Fibroblast of skin of right quadriceps (primary cell): ENCODE measurements at places on chromosomes 7 and 10.
A peak's percentile ranks its signal among the peaks of the same experiment; 100 is the strongest.

DNA sequence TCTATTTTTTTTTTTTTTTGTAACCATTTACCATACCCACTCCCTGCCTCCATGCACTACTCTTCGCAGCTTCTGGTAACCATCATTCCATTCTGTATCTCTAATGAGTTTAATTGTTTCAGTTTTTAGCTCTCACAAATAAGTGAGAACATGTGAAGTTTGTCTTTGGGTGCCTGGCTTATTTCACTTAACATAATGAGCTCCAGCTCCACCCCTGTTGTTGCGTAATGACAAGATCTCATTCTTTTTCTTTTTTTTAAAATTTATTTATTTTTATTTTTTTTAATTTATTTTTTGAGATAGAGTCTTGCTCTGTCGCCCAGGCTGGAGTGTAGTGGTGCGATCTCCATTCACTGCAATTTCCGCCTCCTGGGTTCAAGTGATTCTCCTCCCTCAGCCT lies 142.3 kb upstream of the PCLO start:
- no peak for DNase-seq

GRCh38 chr10:97319671-97320479 lies 804 bp downstream of the FRAT1 start:
- no peak for DNase-seq

GRCh38 chr7:138158739-138159528 lies 82.7 kb downstream of the AKR1D1 start:
- DNase-seq: no peak

- peak; percentile 86 for DNase-seq
Measured at GRCh38 chr7:93015101-93015778, 102.5 kb downstream of the SAMD9 start.

GRCh38 chr7:4689151-4689550 lies 7.1 kb downstream of the FOXK1 start:
- DNase-seq: no peak

DNA sequence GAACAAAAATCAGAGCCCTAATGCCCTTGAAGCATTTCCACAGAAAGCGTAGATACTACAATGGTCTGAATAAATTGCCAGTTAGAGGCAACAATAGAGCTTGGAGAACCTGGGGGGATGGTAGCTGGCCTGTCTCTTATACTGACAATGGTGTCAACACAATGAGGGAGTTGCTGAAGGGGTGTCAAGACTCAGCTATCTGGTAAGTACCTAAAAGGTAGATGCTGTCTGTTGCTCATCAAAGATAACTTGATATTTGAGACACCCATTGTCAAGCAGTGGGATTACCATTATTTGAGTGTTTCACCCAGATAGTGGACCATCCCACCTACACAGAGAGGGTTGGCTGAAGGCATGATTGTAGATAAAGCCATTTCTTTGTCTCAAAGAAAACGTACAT lies 72.8 kb downstream of the PDE1C start:
- DNase-seq: no peak

DNA sequence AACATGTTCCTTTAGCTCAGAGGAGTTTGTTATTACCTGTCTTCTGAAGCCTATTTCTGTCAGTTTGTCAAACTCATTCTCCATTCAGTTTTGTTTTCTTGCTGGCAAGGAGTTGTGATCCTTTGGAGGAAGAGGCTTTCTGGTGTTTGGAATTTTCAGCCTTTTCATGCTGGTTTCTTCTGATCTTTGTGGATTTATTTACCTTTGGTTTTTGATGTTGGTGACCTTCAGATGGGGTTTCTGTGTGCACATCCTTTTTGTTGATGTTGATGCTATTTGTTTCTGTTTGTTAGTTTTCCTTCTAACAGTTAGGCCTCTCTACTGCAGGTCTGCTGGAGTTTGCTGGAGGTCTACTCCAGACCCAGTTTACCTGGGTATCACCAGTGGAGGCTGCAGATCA lies 118.6 kb downstream of the PPP1R9A start:
- no peak for DNase-seq

DNA sequence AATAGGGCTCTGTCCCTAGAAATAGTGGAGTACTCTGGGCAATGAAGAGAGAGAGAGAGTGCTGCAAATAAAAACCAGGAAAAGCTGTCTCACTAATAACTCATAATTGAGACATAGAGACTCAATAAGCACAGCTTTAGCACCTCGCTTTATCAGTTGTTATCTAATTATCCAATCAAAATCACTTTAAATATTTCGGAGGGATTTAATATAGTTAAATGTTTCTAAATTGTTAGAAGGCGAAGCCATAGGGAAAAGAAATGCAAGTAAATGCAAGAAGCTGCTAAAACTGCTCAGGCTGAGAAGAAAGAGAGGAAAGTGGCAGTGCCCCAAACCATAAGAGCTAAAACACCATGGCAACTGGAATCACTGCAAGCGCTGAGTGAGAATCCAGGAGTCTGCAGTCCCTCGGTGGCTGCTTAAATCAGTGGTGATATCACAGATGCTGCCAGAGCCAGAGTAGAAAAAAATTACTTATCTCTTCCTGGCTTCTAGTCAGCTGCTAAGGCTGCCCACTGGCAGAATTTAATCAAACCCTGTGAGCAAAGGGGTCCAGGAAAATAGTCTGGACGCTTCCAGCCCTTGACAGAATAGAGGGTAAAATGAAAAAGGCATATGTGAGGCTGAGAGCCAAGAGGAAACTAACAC lies 150.4 kb upstream of the CHRM2 start:
- no peak for DNase-seq

GRCh38 chr10:453647-454046 lies 235.8 kb downstream of the DIP2C start:
- no peak for DNase-seq

GRCh38 chr10:78035933-78036583 lies 2.4 kb downstream of the RPS24 start:
- no peak for DNase-seq

GRCh38 chr7:70704831-70705346 lies 427.1 kb upstream of the GALNT17 start:
- DNase-seq: peak; percentile 35

GRCh38 chr7:27141137-27141922 lies 2.2 kb downstream of the HOXA5 start:
- no peak for DNase-seq

- DNase-seq: no peak
Measured at GRCh38 chr10:110324201-110324804, 19.6 kb upstream of the SMNDC1 start.

DNA sequence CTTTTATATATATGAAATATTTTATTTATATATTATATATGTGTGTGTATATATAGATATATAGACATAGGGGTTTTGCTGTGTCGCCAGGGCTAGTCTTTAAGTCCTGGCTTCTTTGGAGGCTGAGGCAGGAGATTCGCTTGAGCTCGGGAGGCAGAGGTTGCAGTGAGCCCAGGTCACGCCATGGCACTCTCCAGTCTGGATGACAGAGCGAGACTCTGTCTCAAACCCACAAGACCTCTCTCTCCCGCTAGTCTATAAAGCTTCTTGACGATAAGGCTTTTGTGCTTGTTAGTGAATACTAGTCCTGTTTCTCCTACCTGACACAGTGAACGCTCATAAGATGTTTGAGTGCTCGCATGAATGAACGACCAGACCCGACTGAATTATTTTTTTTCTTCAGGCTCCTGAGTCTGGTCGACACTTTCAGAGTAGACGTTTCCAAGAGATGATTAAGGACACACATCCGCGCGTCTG lies 577 bp upstream of the DDX21 start:
- no peak for DNase-seq

DNA sequence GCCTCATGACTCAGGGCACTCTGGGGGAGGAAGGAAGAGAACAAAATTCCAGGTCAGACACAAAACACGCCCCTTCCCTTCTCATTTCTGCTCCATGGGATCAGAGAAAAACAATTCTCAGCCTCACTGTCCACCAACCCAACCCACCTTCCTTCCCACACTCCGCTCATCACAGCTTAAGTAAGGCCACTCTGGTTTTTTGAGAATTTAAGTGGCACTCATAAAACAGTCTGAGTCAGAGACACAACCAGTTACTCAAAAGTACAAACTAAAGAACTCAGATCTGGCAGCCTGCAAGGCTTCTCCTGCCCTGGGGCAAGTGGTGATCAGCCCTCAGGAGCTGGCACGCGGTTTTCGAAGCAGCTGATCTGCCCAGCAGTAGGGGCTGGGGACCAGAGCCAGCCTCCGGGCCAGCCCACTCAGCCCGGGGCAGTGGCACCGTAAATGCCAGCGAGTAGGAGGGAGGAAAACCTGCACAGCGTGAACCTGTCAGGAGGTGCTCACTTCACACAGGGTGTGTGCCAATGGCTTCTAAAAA lies 39.1 kb upstream of the ABLIM1 start:
- no peak for DNase-seq

DNA sequence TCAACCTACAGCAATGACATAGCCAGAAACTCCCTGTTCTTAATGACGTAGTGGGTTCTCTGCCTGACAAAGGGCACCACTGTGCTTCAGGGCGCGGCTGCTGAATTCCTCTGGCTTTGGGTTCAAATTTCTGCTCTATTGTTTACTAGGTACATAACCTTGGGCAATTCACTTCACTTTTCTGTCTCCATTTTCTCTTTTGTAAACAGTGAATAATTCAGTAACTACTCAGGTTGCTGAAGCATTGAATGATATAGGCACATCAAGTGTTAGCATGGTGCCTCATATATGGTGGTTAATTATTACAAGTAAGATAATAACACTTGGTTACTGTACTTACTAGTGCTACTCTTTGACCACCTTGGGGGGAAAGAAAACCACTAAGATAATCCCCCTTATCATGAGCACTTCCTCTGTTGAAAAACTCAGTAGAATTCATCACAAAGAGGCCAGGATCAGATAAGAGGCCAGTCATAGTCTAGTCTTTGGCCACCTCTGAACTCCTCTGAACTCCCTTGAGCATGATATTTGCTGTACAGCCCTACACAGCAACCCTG lies 92.0 kb upstream of the AHR start:
- no peak for DNase-seq

GRCh38 chr10:37681617-37681999 lies 175.8 kb downstream of the ZNF248 start:
- DNase-seq: no peak

DNA sequence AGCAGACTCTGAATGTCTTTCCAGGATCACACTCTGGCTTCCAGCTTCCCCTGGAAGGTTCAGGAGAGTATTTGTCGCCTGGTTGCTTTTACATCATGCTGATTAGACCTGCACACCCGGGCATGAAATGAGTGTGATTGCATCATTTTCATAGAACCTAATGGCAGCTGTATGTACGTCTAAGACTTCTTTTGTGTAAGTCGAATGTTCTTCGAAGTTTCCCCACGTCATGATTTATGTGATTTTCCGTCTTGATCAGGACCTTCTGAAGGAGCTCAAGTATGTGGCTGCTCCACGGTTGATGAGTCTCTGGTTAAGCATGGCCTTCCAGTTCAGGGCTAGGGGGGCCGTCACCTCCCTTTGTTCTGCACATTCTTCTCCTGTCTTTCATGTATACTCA lies 4.5 kb downstream of the EIF4H start:
- DNase-seq: peak; percentile 82

GRCh38 chr10:48274636-48275035 lies at the start of gene FRMPD2:
FRMPD2 (minus strand) TSS chr10:48274696; CDS start chr10:48274567, 129 bp downstream.
- DNase-seq: no peak

DNA sequence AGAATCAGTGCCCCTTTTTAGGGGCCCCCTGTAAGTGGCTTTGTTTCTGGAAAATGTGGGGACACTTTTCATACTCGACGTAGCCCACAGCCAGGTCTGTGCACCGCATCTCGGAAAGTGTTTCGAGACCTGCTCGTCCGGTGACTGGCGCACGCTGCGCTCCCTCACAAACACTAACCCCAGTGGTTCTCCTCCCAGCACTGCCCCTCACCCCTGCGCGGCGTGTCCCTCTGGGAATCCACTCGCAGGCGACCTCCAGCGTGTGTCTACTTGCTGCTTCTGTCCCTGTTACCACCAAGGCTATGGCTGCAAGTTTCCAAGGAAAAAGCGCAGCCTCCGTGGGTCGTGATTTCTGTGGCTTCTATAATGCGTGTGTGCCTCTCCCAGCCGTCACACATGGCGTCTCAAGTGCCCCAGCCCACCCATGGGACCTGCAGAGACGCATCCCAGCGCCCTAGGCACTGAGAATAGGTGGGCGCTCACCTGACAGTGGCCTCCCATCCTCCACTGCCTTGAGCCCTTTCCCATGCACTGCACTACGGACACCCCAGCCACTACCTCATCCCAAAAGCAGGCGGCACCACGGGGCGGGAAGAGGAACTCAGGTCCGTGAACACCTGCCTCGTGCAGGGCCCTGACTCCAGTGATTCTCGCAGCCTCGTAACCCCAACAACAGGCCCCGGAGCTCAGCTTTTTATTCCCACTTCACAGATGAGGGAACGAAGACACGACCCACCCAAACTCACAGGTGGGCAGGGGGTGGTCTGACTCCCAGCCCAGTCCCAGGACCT lies 49.3 kb downstream of the PTPRN2 start:
- DNase-seq: no peak

DNA sequence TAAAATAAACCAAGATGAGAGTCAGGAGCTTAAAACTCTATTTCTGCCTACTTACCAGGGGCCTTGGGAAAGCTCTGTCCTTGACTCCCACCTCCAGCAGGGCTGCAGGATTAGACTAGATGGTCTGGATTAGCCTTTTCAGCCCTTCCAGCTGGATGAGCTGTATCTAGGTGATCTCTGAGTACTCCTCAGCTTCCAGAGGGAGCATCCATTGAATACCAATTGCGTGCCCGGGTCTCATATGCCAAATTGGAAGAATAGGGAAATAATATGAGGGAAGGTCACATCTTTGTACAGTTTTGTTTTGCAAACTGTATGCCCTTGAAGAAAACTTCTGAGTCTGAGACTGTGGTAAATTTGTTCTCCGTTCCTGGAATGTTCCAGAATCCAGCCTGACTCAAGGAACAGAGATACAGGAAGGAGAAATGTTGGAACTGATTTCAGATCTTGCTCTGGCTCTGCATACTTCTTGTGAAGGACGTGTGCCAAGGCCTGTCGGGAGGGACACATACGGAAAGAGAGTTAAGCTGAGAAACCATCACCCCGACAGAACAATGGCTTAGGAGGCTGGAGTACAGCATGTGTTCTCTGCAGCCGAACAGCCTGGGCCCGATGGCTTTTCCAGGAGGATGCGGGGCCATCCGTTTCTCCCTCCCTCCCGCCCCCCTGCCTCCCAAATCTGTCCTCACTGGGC lies 44.9 kb downstream of the MINDY4 start:
- DNase-seq: no peak

GRCh38 chr7:26370011-26370410 lies 78.3 kb downstream of the SNX10 start:
- DNase-seq: no peak

GRCh38 chr10:117241541-117242462 lies 888 bp downstream of the SLC18A2 start:
- DNase-seq: no peak

GRCh38 chr10:62726142-62726541 lies 78.4 kb upstream of the ADO start:
- DNase-seq: no peak

GRCh38 chr7:78779788-78780187 lies 673.7 kb downstream of the MAGI2 start:
- DNase-seq: no peak

GRCh38 chr10:78947226-78947625 lies 121.5 kb upstream of the ZMIZ1 start:
- no peak for DNase-seq

DNA sequence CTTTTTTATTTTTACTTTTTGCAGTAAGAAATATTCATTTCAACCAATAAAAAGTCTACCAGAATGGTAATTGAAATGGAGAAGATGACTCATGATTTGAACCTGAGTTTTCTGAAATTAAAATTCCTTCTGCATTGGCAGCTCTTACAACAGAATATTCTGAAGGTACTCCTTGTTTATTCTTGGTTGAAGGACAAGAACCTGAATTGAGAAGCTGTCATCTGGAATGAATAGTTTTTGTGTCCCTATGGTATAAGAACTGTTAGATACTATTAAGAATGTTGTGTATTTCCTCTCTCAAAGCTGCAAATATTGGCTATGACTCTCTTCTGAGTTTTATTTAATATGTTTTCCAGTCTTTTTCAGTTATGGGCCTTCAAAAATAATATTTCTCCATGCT lies 56.1 kb downstream of the CDK1 start:
- no peak for DNase-seq
